Skeletal muscle cell (primary cell): ENCODE measurements at places on chromosomes 2 and 18.

DNA sequence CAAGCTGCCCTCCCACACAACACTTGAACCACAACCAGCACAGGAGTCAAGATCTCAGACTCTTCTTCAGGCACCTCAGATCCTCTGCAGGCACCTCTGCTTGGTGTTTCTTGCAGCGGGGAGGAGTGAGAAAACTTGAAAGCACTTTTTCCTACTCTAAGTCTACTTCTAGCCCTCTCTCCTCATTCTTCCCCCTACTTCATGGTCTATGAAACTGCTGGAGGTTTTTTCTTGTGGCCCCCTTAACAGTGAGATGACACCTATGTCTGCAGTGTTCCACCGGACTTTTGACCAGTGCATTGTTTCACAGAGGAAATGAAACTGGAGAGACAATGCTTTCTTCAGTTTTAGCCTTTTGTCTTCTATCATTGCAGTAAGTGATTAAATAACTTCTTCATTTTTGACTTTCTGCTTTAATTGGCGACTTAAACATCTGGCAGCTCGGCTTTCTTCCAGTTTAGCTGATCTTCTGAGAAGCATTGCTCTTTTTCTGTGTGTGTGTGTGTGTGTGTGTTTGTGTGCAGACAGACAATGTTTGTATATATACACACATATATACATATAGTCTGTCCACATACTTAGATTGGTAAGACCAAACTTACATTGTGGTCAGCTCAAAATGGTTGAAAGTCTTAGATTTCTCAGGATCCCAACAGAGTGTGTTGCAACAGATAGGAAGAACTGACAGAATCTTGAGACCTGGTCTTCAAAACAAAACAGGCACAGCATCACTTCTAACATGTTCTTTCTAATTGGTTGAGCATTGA is 1474.0 kb upstream of the TMEFF2 start:
- no peak for DNase-seq

- DNase-seq, result no peak
Measured at GRCh38 chr18:71130351-71130750, 841.5 kb downstream of the SOCS6 start.

DNA sequence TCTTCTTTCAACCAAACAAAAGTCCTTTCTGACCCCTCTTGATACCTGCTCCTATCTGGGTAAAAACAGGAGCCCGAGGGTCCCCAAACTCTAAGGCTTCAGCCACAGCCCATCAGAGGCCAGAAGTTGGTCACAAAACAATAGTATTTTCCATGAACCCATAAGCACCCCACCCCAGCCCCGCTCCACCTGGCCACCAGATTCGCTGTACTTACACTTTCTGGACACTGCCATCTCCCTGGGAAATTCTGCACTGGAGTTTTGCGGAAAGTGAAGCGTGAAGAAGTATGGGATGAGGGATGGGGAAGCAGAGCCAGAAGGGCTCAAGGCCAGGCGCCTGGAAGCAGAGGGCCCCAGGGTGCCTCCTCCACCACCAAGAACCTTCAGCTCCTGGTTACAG is 5.2 kb upstream of the RUFY4 start:
- no peak for DNase-seq

- no peak for DNase-seq
Measured at GRCh38 chr2:214139630-214140284, 271.1 kb upstream of the VWC2L start.

- no peak for DNase-seq
Measured at GRCh38 chr2:119174993-119175347, 16.4 kb upstream of the C1QL2 start.

GRCh38 chr18:49647496-49648168 is 85.8 kb downstream of the LIPG start:
- DNase-seq, result peak; percentile 56

DNA sequence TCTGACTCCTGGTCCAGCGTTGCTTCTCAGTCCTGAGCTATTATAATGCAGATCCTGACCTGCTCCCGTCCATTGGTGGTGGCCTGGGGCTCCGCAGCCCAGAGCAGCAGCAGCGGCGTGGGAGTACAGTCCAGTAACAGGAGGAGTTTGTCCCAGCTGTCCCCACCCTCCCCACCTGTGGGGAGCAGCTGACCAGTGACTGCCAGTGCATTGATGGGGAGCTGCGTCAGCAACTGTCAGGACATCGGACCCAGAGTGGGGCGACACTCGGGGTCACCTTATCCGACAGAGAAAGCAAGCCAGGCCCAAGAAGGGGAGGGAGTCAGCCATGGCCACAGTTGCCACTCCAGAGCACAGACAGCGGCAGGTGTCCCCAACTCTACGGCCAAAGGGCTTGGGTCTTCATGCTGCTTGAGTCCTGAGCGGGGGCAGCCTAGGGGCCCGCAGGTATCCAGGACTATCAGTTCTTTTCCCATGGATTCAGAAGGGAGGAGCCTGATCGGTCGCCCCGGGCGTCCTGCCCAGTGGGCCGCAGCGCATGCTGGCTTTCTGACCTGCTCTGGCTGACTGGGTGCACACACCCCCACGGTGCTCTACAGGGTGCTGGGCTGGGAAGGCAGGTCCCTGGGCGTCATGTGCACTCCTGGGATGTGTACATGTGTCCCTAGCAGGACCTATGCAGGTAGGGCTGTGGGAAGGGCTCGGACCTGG is 29.7 kb downstream of the DNMT3A start:
- DNase-seq, result no peak
